ENCODE measurements at places on chromosomes 12 and 14. TPM values are rescaled to one million over a fixed set of nuclear protein-coding genes. Genes with fewer than 3 reads are reported as not detected.

The SLC6A13 gene
- total RNA-seq: 2.6 TPM

DNA sequence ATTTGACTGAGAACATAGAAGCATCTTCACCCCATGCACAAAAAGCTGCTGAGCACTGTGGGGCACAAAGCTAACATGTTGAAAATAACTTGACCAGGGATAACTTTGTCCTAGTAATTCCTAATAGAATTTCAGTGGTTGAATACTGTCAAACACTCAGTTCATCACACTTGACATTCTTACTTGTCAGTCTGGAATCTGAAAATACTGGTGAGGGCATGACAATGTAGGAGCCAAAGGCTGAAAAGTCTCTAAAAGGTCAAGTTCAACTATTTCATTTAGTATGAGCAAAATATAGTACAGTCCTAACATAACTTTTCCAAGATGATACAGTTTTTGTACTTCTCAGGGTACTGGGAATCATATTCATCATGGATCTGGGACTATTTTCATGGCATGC, 504.4 kb upstream of the LMO3 start:
- H3K4me3 ChIP-seq: no peak overlapping the region
- no peaks in the 10 kb centered on the region for H3K4me1 ChIP-seq
- no peak for DNase-seq
- no peaks in the 10 kb centered on the region for H3K27me3 ChIP-seq

The ADGRD1 gene
- total RNA-seq: 3.9 TPM

The VEZT gene
- total RNA-seq: 106 TPM

DNA sequence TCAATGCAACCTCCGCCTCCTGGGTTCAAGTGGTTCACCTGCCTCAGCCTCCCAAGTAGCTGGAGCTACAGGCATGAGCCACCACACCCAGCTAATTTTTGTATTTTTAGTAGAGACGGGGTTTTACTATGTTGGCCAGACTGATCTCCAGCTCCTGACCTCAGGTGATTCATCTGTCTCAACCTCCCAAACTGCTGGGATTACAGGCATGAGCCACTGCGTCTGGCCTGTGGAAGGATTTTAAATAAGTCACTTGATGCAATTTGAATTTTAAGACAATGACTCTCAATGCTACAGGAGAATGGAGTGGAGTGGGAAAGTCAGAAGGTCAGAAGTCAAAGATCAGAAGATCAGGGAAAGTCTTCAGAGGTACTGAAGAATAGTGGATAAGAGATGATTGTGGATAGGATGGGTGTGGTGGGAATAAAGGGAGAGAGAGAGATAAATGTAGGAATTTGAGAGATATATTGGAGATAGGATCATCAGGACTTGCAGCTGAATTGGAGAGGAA, 15.4 kb downstream of the TMEM52B start:
- H3K27me3 ChIP-seq: no peaks in the 10 kb centered on the region
- no peak overlapping the region for H3K27ac ChIP-seq
- H3K36me3 ChIP-seq: no peaks in the 10 kb centered on the region
- no peak for DNase-seq

The PTHLH gene
- 53.5 TPM for total RNA-seq

The KCNK13 gene
- total RNA-seq: not detected

DNA sequence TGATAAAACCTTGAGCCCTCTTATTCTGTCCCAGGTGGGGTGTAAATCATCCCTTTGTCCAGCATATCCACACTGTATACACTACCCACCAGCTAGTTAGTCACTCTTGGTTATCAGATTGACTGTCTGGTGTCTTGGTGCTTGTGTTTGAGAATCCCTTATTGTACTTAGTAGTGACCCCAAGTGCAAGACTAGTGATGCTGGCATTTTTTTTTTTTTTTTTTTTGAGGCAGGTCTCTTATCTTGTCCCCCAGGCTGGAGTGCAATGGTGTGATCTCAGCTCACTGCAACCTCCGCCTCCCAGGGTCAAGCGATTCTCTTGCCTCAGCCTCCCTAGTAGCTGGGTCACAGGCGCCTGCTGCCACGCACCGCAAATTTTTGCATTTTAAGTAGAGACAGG, 5.8 kb downstream of the VRK1 start:
- H3K4me1 ChIP-seq: peaks cover 4% of the 10 kb centered on the region
- H3K27ac ChIP-seq: no peak overlapping the region
- no peaks in the 10 kb centered on the region for H3K36me3 ChIP-seq
- no peaks in the 10 kb centered on the region for H3K27me3 ChIP-seq
- no peak overlapping the region for H3K4me3 ChIP-seq
- no peak for DNase-seq
